Activated T-cell treated with anti-CD3 and anti-CD28 coated beads for 24 hours (primary cell): ENCODE measurements at places on chromosomes 5 and 9.
A peak's percentile ranks its signal among the peaks of the same experiment; 100 is the strongest.

DNA sequence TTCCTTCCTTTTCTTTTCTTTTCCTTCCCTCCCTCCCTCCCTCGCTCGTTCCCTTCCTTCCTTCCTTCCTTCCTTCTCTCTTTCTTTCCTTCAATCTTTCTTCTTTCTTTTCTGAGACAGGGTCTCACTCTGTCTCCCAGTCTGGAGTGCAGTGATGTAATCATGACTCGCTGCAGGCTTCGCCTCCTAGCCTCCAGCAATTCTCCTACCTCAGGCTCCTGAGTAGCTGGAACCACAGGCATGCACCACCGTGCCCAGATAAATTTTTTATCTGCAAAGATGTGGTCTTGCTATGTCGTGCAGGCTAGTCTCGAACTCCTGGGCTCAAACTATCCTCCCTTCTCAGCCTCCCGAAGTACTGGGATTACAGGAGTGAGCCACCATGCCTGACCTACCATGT lies 81.4 kb downstream of the SPATA31C2 start:
- no peak for DNase-seq

DNA sequence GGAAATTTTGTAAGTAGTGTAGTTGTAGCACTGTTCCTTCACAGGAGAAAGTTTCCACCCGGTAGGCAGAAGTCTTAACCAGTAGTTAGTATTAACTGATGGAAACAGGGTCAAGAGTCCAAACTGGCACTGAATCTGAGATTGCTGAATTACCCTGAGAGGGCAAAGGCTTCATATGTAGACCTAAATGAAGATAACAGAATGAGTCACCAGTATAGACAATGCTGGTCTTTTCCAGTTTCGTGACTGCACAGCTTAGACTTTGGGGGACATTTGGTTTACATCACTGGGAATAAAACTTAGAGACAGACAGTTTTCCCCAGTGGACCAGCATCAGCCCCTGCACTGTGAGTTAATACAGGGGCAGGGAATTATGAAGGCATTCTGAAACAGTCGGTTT lies 60.5 kb downstream of the PCSK5 start:
- no peak for DNase-seq

DNA sequence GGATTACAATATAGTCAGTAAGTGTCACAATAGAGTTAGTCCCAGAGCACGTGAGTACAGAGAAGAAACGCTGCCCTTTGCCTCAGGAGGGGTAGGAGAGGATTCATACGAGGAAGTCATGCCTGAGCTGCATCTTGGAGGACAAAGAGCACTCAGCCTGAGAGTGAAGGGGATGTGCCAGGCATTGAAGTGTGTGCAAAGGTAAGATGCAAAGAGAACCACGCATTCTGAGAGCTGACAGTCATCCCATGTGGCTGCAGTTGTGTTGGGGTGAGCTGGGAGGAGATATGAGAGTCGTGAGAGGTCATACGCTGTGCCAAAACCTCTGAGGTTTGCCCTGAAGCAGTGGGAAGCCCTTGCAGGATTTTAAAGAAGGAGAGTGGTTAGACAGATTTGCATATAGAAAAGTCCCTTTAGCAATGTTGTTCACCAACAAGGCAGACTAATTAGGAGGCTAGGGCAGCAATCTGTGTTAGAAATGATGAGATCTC lies 97.5 kb downstream of the PIP5K1B start:
- DNase-seq, result peak; percentile 1

DNA sequence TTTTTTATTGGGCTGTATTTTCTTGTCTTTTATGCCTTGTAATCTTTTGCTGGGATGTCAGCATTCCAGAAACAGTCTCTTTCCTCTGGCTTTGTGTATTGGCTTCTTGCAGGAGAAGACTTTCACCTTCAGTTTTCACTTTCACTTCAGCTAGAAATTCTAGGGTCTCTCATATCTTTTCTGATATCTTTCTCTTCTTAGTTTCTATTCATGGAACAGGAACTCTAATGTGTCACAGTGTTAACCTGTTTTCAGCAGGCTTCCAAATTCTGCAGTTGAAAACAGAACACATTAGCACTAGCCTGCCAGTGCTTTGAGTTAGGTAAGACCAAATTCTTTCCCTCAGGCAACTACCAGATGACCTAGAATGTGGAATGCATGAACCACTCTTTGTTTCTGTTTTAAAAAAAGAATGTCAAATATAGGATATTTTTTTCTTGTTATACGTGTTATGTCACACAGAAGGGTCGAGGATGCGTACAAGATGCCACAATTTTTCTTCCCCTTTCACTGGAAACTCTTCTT lies 164.7 kb downstream of the TUSC1 start:
- no peak for DNase-seq

DNA sequence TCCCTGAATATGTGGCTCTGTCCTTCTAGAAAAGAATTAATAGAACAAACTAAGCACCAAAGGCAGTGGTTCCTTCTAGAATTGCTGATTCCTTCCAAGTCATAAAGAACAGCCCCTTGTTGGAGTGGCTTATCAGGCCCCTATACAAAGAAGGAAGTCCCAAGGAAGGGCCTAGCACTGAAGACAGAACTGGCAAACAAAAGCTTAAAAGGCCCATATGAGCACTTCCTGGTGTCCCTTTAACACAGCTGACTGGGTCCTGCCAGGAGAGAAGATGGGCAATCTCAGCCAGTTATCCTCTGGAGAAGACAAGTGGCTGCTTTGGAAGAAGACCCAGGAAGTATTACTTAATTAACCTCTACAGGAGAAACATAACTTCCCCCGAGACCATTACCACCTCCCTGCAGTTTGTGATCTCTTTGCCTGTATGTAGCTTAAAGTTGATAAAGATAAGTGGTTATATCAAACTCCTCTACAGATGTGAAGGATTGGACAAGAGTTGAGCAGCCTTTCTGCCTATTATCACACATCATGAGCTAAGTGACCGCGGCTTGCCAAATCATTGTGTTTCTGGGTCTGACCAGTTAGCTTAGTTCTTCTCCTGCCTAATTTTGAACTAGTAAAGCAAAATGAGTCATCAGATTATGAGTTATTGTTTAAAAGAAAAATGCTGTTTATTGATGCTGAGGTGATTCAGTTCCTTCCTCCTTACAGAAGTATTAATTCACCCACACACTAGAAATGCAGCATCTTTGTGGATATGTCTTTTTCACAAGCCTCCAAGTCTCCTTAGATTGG lies 13.3 kb upstream of the STING1 start:
- DNase-seq, result no peak

- no peak for DNase-seq
Measured at GRCh38 chr9:136055715-136056545, 39.2 kb downstream of the NACC2 start.

- no peak for DNase-seq
Measured at GRCh38 chr5:87136733-87137132, 130.9 kb upstream of the RASA1 start.

- DNase-seq, result peak; percentile 58
Measured at GRCh38 chr5:54905942-54906537, 79.4 kb downstream of the ESM1 start.

GRCh38 chr9:9102295-9102694 lies 1302.7 kb upstream of the DMAC1 start:
- DNase-seq, result no peak

GRCh38 chr5:139273572-139274289 lies 19.8 kb upstream of the MATR3 start:
- peak; percentile 87 for DNase-seq

GRCh38 chr9:81729135-81729534 lies 39.8 kb upstream of the TLE1 start:
- no peak for DNase-seq

GRCh38 chr9:34651876-34652601 lies at the start of gene IL11RA:
TSS of gene IL11RA (plus strand) at chr9:34652185. CDS start at chr9:34655218, 3,033 bp downstream.
- DNase-seq, result peak; percentile 50

- no peak for DNase-seq
Measured at GRCh38 chr9:107842530-107842929, 353.0 kb upstream of the KLF4 start.

- DNase-seq, result no peak
Measured at GRCh38 chr9:34362614-34363214, 14.0 kb downstream of the MYORG start.

GRCh38 chr5:7395432-7395946 lies 449 bp upstream of the ADCY2 start:
- DNase-seq, result no peak

DNA sequence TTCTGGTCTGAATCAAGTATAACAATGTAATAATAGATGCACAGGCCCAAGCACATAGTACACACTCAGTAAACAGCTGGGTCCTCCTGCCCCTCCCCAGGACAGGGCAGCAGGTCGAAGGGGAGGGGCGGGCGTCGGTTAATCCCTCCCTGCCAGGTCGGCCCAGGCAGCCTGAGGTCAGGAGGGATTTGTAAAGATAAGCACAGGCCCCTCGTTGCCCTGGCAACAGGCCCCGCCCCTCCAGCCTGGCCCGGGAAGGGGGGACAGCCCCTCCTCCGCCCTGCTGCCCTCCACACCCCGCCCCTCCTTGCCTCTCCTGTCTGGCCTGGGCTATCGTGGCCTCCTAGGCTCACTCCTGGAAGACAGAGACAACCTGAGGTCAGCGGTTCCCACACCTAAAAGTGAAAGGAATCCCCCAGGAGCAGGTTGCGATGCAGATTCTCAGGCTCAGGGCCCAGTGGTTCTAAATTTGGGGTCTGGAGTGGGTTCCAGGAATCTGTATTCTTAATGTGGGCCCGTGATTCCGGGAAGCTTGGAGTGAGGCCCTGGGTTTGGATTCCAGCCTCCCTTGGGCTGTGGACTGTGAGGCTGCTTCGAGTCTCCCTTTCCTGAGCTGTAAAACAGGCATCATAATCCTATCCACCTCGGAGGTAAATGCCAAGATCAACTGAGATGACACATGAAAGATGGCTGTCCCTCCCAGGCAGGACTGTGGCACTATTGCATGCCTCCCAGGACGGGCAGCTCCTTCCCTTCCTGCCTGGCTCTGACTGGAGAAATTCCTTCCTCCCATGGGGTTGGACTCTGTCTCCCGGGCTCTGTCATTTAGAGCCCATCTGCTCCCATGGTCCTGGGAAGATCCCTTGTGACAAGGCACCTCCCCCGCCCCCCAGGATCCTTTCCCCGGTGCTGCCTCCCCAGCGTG lies 4.4 kb downstream of the CRB2 start:
- no peak for DNase-seq

DNA sequence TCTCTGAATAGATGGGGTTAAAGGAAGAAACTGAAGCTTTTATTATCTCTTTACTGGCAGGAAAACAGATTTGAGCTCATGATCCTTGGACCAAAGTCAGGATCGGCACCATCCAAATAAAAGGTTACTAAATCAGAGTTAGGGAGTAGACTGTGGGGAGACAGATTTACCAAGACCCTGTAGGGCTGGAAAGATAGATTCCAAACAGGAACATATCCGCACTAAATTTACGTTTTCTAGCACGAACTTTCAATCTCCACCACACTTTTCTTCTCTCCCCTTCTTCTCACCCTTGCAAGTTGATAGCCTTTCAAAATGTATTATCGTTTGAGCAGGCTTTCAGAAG lies 120.0 kb upstream of the HMHB1 start:
- DNase-seq, result no peak

DNA sequence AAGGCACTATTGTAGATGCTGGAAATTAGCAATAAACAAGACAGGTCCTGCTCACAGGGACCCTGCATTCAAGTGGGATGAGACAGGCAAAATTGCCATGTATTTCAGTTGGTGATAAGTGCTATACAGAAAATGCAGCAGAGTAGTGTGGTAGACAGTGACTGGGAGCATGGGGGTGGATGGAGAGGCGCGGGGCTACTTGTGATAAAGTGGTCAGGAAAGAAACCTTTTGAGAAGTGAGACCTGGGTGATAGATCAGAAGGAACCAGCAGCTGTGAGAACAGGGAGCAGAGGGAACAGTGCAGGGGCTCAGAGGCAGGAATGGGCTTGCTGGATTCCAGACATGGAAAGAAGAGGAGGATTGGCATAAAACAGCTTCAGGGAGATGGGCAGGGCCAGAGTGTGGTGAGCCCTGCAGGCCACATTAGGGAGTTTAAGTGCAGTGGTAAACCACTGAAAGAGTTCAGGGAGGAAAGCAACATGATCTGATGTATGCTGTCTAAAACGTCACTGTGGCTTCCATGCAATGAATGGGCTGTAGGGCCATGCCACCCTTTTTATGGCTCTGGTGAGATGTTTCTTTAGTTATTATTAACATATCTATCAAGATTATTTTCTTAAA lies 7.3 kb downstream of the CRHBP start:
- DNase-seq, result no peak

GRCh38 chr5:67880511-67880805 lies 335.1 kb upstream of the PIK3R1 start:
- DNase-seq, result no peak

- DNase-seq, result no peak
Measured at GRCh38 chr9:133605446-133605845, 3.7 kb downstream of the FAM163B start.

GRCh38 chr9:93129286-93129685 lies 4.8 kb downstream of the NINJ1 start:
- DNase-seq, result no peak

GRCh38 chr5:10339058-10339811 lies 14.3 kb upstream of the MARCHF6 start:
- DNase-seq, result no peak

- DNase-seq, result no peak
Measured at GRCh38 chr5:135951807-135952206, 3.0 kb downstream of the LECT2 start.
